ENCODE measurements at places on chromosomes 6 and 20.

DNA sequence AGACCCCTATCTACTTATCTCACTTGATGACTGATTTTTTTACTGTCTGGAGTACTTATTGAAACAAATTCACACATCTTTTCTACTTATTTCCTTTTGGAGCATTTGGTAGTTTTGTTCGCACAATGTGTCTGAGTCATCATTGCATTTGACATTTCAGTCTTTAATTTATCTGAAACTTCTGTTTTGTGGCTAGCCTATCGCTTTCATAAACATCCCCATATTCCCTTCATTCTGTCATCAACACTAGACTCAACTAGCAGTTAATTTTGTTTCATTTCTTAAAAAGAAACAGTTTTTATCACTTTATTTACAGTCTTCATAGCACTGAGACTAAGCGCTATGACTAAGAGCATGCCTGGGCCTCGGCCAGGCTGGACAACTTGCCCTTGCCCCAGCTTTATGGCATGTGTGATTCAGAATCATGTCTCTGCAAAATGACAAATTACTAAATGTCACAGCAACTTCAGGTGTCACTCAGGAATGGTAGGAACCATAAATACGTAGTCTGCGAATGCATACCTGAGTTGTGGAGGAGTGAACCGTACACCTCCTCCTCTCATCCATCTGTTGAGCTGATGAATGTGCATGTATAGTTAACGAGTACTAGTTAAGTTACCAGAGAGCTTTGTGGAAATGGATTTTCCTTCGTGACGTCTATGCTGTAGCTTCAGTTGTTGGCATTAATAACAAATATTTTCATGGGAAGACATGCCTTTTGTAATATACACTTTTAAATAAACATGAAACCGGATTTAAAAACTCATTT is 16.2 kb downstream of the L3MBTL3 start:
- DNase-seq: no peak

- DNase-seq: no peak
These were observed 75.3 kb downstream of the UTRN start for GRCh38 chr6:144360401-144360800.

DNA sequence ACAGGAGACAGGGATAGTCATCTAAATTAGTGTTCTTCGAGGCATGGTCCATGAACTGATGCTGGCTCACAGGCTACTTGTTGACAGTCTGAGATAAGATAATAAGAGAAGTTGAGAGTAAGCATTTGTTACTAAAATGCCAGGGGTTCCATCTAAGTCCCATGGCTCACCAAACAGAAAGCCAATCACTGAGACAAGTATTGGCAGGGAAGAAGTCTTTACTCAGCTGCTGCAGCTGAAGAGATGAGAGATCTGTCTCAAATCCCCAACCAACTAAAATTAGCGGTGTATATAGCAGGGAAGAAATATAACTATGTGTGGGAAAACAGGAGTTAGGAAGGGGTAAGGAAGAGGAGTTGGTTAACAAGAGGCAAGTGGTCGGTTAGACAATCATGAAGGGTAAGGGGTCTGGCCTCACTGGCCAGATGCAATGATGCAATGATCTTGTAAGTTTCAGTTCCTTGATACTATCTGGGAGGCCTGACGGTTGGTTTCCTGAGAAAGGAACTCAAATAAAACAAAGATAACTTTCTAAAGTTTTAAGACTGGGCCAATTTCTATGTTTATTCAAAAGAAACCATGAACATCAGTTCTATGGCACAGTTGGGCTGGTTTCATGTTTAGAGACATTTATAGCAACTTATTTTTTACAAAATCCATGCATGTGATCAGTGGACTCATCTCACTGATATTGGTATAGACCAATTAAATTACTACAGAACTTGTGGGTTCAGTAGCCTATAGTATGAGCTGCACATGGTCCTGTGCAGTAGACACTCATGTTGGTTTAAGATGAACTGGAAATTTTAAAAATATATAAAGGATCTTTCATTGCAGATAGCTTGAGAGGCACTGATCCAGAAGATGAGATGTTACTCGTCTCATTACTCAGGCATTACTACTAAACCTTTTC is 9.9 kb upstream of the HEBP2 start:
- DNase-seq: no peak

DNA sequence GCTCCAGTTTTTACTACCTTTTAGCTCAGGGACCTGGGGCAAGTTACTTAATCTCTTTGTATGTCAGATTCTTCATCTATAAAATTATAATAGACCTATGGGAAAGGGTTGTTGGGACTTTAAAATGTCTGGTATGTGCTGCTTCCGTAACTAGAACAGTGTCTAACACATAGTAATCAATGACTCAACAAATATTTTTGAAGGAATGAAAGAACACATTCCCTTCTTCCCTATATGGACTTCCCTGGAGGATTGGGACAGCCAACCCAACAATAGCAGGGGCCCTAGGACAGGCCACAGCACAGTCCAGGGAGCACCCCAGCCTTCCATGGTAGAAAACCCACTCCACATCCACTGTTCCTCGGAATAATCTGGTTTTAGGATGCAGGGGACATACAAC is 50.7 kb upstream of the TPD52L1 start:
- DNase-seq: no peak

GRCh38 chr6:137365707-137366437 is 128.3 kb downstream of the OLIG3 start:
- no peak for DNase-seq

DNA sequence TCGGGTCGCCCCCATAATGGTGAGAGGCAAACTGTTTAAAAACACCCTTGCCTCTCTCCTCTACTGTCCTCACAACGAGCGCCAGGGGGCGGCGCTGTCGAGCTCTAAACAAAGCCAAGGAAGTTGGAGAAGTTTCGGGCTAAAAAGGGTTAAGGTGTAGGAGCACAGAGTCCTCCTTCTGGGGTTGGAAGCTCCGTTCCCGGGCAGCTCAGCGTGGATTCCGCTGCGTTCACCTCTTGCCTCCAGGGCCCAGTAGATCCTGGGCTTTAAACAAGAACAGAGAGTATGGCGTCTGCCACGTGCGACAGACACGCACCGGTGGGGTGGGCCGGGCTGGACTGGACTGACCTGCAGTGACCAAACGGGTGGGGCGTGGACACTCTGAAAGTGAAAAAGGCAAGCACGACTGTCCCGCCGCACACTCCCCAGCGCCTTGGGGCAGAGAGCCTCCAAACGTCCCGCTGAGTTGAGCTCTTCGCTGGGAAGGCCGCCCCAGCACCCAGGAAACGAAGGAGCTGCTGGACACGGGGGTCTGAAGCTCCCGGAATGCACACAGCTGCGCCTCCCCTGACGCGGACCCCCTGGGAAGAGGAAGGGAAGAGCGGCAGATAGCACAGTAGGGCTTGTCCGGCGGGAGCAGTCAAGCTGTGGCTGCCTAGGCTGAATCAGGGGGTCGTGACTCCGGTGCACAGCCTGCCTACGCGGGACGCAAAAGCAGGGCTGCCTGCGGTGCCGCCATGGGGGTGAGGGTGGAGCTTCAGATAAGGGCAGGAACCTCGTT is 1.6 kb upstream of the THBD start:
- DNase-seq: peak; percentile 87

- no peak for DNase-seq
These were observed 163.9 kb downstream of the BMP7 start for GRCh38 chr20:57102566-57102965.

DNA sequence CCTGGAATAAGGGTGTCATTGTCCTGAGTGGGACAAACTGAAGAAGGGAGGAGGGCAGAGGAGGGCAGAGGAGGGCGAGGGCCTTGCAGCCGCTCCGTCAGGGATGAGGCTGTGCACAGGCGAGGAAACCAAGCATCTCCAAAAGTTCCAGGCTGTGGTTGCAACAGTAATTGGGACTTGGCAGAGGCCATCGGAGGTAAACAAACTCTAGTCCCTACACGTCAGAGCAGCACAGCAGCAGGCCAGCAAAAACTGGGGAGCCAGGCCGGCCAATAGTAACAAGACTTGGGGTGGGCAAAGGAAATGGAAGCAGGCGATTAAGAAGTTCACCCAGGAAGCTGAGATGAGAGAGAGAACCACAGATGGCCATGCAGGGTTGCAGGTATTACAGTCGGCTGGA is 142.8 kb downstream of the SMOC2 start:
- DNase-seq: no peak

DNA sequence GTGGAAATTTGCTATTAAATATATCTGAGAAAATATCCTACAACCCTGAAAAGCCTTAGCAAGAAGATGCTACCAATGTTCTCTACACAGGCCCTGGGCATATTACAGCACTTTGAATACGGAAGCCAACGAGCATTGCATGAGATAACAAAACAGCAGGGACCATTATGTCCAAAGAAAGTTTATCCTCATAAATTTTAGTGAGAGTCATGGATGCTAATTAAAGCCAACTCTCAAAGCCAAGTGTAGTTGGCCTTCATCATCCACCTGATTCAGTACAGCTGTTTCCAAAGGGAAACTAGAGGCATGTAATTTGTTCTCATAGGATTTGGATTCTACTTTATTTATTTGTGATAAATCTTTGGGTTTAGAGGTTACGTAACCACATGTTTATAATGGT is 564.8 kb downstream of the RFPL4B start:
- no peak for DNase-seq

DNA sequence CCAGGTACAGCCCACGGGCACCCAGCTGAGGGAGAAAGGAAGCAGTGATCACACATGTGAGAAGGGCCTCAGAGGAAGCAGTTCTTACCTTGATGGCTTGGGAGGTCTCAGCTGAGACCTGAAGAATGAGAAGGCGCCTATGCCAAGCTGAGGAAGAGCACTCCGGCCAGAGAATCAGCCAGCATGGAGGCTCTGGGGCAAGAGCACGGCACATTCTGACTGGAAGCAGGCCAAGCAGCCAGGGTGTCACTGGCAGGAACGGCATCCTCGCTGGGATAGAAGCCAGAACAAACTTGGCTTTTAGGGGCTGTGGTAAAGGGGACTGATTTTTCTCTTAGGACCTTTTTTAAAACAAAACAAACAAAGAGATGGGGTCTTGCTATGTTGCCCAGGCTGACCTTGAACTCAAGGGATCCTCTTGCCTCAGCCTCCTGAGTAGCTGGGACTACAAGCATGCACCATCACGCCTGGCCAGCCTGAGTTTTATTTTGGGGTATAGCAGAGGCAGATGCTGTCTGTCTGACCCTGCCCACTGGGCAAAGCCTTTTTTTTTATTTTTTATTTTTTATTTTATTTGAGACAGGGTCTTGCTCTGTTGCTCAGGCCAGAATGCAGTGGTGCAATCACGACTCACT is 17.6 kb downstream of the GHRH start:
- DNase-seq: no peak

DNA sequence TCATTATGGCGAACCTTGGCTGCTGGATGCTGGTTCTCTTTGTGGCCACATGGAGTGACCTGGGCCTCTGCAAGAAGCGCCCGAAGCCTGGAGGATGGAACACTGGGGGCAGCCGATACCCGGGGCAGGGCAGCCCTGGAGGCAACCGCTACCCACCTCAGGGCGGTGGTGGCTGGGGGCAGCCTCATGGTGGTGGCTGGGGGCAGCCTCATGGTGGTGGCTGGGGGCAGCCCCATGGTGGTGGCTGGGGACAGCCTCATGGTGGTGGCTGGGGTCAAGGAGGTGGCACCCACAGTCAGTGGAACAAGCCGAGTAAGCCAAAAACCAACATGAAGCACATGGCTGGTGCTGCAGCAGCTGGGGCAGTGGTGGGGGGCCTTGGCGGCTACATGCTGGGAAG is 22.5 kb upstream of the PRND start:
- DNase-seq: no peak

DNA sequence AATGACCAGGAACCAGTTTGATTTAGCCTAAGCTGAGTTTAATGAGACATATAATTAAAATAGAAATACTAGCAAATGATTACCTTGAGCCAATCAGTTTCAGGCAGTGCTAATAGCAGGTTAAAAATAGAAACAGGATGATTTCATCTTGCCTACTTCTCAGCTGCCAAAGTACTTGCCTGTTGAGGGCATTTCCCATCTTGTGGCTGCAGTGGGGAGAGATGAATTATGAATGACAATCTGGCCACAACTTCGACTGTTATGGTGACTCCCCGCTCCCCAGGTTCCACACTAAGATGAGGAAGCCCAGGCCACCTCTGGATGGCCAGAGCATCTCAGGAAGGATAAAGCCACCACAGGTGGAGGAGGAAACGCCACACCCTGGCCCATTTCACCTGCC is 31.3 kb downstream of the MBOAT1 start:
- DNase-seq: no peak

DNA sequence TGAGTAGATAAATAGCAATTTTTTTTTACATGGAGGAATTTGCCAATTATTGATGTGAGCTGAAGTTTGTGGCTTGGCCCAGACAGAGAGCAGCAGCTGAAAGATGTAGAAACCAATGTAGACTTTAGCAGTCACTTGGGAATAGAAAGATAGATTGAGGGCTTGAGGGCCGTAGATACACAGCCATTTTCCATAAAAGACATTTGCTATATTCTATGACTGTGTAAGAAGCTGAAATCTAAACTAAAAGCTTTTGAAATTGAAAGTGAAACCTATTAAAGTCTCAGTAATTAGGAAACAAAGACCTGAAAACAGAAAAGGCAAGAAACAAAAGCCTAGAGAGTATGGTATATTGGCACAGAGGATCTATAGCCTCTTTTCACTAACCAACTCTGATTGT is 332.7 kb downstream of the CENPW start:
- DNase-seq: no peak

DNA sequence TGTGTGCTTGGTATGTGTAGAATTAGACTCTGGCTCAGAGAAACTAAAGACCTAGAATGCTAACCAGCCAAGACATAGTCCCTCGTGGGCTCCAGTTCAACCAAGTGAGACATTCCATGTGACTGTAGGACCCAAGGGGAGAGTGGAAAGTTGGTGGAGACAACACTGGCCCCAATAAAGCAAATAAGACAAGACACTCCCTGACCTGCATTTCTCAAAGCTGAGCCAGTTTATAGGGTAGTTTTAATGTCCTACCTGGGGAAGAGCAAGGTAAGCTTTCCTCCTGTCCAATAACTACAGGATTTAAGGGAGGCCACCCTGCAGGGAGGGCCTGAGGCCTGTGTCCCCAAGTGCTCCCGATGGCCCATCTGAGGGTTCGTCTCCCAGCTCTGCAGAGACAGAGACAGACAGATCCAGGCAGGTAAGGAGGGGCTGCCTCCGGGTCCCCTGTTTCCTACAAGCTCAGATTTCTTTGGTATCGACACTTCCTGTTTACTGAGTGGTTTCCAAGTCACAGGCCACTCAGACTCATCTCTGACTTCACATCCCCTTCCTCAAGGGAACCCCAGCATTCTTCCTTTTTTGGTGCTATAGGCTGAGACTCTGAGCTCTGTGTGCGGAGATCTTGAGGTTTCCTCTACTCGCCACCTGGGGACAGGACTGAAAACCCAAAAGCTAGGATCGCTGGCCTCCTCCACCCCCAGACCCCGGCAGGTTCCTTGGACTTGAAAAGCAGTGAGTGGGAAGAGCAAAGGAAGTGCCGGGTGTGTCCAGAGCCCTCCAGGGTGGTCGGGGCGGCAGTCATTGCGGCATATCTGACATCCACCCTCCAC is 92.4 kb downstream of the PRND start:
- peak; percentile 60 for DNase-seq

- DNase-seq: no peak
These were observed 164.6 kb downstream of the BCAS1 start for GRCh38 chr20:53905820-53906191.
